ENCODE measurements at places on chromosomes 4 and X. TPM values are rescaled to one million over a fixed set of nuclear protein-coding genes. Genes with fewer than 3 reads are reported as not detected.

The AR gene
- polyA plus RNA-seq, result not detected

The MTHFD2L gene
- polyA plus RNA-seq, result 4.8 TPM

DNA sequence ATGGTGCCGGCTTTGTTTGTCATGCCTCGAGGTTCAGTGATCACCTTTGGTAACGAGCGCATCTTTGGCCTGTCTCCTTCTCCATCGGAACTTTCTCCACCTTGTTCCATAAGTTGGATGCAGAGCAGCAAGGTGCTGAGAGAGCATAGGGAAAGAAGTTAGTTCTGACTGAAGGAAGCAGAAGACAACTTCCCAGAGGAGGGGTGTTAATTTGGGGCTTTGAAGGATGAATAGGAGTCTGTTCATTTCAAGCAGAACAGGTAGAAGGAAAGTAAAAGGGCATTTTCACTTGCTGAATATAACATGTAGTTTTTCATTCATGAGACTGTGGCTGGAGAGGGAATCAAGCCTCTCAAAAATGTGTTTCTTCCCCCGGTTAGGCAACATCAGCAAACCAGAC lies 232.0 kb upstream of the PSAPL1 start:
- DNase-seq, result no peak
- peaks cover 5% of the 10 kb centered on the region for H3K4me1 ChIP-seq
- no peak overlapping the region for H3K4me3 ChIP-seq
- H3K36me3 ChIP-seq, result no peaks in the 10 kb centered on the region
- H3K27ac ChIP-seq, result no peak overlapping the region

GRCh38 chrX:153972368-153973126 lies at the start of gene TMEM187:
Gene TMEM187, plus strand, starts transcription at chrX:153972754. Its CDS starts 9,309 bp downstream, at chrX:153982063.
- peaks cover 11% of the 10 kb centered on the region for H3K4me1 ChIP-seq
- peak within 1 kb of the TSS; percentile 99 for H3K27ac ChIP-seq
- peak within 1 kb of the TSS; percentile 98 for H3K4me3 ChIP-seq
- H3K27me3 ChIP-seq, result no peaks in the 10 kb centered on the region

DNA sequence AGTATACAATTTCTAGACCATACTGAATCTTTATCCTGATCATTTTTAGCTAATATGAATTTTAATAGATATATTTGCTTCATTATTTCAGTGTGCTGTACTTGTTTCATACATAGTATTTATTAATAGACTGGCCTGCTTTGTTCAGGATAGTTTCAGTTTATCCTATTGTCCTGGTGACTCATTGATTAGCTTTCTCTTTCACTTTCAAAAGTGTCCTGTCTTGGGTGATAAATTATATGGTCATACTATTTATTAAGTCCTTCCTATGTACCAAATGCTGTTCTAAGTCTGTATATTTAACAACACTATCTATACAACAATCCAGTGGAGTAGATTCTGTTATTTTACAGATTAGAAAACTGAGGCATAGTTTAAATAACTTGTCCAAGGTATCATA lies 153.8 kb upstream of the RAPGEF2 start:
- H3K4me3 ChIP-seq, result 0 out of 2 replicates have a peak overlapping the region, but pooled peaks have one; percentile 7
- DNase-seq, result no peak
- H3K27ac ChIP-seq, result no peak overlapping the region
- H3K4me1 ChIP-seq, result no peaks in the 10 kb centered on the region

DNA sequence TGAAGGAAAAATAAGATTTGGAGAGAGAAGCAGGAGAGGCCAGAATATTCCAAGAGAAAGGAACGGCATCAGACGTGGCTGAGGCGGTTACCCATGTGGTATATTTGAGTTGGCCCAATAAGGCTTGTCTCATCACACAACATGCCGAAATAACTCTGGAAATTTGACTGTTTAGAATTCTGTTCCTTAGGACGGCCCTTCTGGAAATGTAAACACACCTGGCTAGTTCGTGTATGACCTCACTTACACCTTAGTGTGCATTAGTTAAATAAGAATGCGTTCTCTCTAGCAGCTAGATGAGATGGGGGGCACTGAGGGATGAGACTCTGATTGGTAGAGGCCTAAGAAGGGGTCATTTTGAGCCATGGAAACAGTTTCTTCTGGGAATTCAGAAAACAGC lies 33.2 kb upstream of the PLAC1 start:
- no peaks in the 10 kb centered on the region for H3K27me3 ChIP-seq
- H3K4me3 ChIP-seq, result no peak overlapping the region
- DNase-seq, result no peak
- peaks cover 2% of the 10 kb centered on the region for H3K4me1 ChIP-seq
- H3K27ac ChIP-seq, result peak overlapping the region; percentile 70
- H3K36me3 ChIP-seq, result no peaks in the 10 kb centered on the region

GRCh38 chr4:8269535-8270417 lies at the start of gene HTRA3:
Gene HTRA3, plus strand, starts transcription at chr4:8269754. Its CDS starts 215 bp downstream, at chr4:8269969.
- no peaks in the 10 kb centered on the region for H3K27me3 ChIP-seq
- H3K4me3 ChIP-seq, result no peak within 1 kb of the TSS
- H3K27ac ChIP-seq, result no peak within 1 kb of the TSS

GRCh38 chrX:107452581-107452980 lies 3.1 kb downstream of the FRMPD3 start:
- no peak for DNase-seq
- peaks cover 40% of the 10 kb centered on the region for H3K27me3 ChIP-seq
- H3K27ac ChIP-seq, result no peak overlapping the region
- H3K4me3 ChIP-seq, result no peak overlapping the region
- no peaks in the 10 kb centered on the region for H3K36me3 ChIP-seq
- H3K4me1 ChIP-seq, result no peaks in the 10 kb centered on the region

DNA sequence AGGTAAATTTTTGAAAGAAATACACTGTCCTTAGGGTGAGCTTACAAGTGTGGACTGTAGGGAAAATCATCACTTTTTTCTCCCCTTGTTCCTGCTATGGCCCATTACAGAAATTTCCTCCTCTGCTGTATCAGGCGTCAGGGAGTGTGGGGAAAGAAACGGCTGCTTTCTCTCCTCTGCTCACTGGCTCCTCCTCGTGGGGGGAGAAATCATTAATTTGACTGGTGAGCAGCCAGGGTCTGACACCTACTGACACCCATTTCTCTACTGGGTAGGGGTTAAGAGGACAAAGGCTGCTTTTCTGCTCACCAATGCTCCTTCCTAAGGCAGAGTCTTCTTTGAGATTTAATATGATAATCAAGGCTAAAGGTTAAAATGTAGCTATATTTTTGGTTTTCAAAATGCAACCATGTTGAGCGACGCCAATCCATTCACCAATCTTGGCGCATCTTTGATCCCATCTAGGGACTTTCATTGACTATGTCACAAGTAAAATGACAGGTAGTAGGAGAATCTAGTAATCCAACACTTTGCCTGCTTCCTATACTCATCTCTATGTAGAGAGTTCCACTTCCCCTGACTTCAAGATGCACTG lies 25.1 kb downstream of the SETD7 start:
- H3K27ac ChIP-seq, result no peak overlapping the region
- no peak overlapping the region for H3K4me3 ChIP-seq
- H3K4me1 ChIP-seq, result peaks cover 3% of the 10 kb centered on the region
- H3K36me3 ChIP-seq, result peaks cover 26% of the 10 kb centered on the region

DNA sequence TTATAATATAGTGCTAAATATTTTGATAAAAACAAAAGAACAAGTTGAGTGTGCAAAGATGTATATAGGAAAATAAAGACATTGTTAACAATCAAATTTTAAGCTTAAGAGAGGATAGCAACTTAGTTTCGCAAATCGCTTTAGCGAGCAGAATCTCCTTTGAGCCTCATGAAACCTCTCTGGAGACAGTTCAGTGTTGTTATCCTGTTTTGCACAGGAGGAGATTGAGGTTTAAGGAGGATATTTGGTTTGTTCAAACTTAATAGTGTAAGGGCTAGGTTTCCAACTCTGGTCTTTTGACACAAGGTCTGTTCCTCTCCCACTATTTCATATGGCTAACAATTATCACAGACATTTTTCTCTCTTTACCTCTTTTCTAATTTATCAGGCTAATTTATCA lies 1848.5 kb upstream of the TENM3 start:
- H3K27me3 ChIP-seq, result no peaks in the 10 kb centered on the region
- H3K36me3 ChIP-seq, result no peaks in the 10 kb centered on the region
- no peak overlapping the region for H3K4me3 ChIP-seq
- H3K4me1 ChIP-seq, result no peaks in the 10 kb centered on the region
- H3K27ac ChIP-seq, result no peak overlapping the region
- no peak for DNase-seq

GRCh38 chr4:183635741-183636140 lies 23.2 kb downstream of the RWDD4 start:
- no peak overlapping the region for H3K27ac ChIP-seq
- no peak overlapping the region for H3K4me3 ChIP-seq
- no peaks in the 10 kb centered on the region for H3K4me1 ChIP-seq
- no peaks in the 10 kb centered on the region for H3K27me3 ChIP-seq
- no peaks in the 10 kb centered on the region for H3K36me3 ChIP-seq
- no peak for DNase-seq

The SOWAHB gene
- 0.05 TPM for polyA plus RNA-seq

GRCh38 chr4:11407551-11407950 lies 21.1 kb downstream of the HS3ST1 start:
- no peaks in the 10 kb centered on the region for H3K4me1 ChIP-seq
- H3K27ac ChIP-seq, result no peak overlapping the region
- H3K4me3 ChIP-seq, result no peak overlapping the region
- no peak for DNase-seq
- no peaks in the 10 kb centered on the region for H3K27me3 ChIP-seq

DNA sequence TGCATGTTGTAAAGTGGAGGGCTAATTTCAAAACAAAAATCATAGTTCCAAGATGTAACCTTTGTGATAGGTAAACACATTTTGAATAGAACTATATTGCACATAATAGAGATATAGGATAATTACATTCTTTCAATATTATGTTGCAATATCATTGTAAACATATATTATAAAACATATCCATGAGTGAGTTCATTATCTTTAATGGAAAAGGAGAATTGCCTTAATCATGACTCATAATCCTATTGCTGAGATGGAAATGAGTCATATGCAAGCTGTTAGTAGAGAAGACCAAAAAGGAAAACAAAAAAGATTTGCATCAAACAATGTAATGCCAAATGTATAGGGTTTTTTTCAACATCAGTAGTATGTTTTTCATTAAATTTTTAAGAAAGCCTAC lies 73.7 kb upstream of the WDR44 start:
- no peaks in the 10 kb centered on the region for H3K36me3 ChIP-seq
- no peak for DNase-seq
- H3K4me1 ChIP-seq, result peaks cover 7% of the 10 kb centered on the region
- H3K27ac ChIP-seq, result no peak overlapping the region

DNA sequence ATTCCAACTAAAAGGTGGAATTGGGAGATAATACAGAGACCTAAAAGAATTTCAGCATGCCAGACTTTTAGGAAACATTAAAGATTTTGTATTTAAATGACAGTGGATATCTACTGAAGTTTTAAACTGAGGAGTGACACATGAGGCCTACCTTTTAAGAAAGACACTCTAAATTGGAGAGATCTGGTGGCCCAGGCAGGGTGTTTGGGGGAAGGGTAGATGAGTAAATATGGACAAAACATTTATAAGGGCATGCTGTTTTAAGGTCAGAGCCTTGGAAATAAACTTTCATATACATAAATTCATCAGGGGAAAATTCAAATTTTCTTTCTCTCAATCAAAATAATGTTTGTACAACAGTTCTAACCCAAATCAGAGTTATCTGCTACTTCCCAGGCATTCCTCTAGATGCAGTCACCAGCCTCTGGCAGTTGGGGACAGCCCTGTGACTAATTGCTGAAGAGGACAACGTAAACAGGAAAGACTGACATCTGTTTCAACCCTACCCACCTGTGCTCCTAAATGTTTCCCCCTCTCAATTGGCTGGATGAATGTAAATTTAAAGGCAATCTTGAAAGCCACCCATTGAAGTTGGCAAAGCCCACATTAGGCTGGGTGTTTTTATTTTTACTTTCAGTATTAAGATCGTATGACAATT lies 1646.9 kb upstream of the ADGRL3 start:
- no peak overlapping the region for H3K27ac ChIP-seq
- H3K4me1 ChIP-seq, result 0 out of 2 replicates have a peak, but pooled peaks cover 4% of the 10 kb centered on the region
- H3K4me3 ChIP-seq, result peak overlapping the region; percentile 47
- DNase-seq, result peak; percentile 0
- H3K27me3 ChIP-seq, result no peaks in the 10 kb centered on the region

DNA sequence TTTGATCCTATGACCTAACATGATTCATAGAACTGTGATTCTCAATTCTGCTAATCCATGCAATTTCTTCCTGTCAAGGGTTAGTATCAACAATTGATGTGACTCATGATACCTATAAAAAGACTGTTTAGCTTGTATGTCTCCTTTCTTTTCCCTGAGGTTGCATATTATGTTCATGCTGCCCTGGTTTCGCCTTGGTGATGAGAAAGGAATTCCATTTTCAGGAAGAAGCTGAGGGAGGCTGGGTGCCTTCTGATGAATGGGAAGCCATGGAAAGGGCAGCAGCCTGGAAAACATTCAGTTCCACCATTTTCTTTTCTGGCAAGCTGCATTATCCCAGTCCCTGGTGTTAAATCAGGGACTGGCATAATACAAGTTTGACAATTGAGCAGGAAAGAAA lies 976.5 kb downstream of the RPA4 start:
- no peaks in the 10 kb centered on the region for H3K27me3 ChIP-seq
- no peak overlapping the region for H3K4me3 ChIP-seq
- H3K27ac ChIP-seq, result no peak overlapping the region
- no peak for DNase-seq
- H3K4me1 ChIP-seq, result no peaks in the 10 kb centered on the region

DNA sequence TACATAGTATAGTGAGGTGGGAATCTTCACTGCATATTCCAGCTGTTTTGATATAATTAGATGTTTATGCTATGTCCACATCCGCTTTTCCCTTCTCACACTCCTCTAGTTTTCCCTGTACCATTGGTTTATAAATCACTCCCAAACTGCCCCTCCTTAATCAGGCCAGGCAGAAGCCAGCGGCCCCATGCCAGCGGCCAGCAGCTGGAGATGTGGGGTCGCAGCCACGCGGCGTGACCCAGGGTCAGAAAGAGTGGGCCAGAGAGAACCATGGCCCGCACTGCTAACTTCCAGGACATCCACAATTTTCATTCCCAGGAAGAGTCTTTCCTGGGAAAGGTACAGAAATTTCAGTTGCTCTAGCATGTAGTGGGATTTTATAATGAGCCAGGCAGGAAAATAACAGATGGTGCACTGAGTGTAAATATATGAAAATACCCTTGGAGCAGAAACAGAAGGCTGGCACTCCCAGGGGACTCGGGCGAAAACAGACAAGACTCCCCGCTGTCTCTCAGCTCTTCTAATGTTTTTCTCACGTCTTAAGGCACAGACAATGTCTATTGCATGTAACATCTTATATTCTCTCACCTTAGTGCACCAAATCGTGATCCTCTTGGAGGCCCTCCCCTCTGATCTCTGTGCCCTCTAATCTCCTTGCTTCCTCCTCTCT lies 145.9 kb upstream of the ZFP42 start:
- H3K4me3 ChIP-seq, result no peak overlapping the region
- no peak overlapping the region for H3K27ac ChIP-seq
- DNase-seq, result no peak
- no peaks in the 10 kb centered on the region for H3K27me3 ChIP-seq
- no peaks in the 10 kb centered on the region for H3K4me1 ChIP-seq
- no peaks in the 10 kb centered on the region for H3K36me3 ChIP-seq

All from SK-N-SH (cell line).